ENCODE measurements at places on chromosomes 7 and 10.
A peak's percentile ranks its signal among the peaks of the same experiment; 100 is the strongest.

DNA sequence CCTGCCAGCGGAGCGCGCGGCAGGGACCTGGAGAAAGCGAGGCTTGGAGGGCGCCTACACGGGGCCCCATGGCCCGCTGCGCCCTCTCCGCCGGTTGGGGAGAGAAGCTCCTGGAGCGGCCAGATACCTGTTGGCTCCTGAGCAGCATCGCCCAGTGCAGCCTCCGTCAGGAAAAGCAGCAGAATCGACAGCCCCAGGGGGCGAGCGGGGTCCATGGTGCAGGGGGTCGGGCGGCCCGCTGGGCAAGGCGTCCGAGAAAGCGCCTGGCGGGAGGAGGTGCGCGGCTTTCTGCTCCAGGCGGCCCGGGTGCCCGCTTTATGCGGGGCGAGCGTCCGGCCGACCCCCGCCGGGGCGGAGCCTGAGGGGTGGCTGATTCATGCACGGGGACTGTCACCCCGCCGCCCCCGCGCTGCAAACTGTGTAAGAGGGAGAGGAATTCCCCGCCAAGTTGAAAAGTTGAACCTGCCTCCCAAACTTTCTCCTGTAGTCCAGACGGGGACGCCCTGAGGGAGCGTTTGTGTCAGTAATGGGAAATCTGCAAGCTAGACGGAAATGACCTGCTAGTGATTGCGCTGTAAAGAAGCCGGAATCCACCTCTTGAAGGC is at the start of gene TFPI2:
Gene TFPI2, minus strand, starts transcription at position 290 of the 605 bp plus-strand sequence. Its CDS starts 75 bp downstream, at position 215.
- no peak for DNase-seq

DNA sequence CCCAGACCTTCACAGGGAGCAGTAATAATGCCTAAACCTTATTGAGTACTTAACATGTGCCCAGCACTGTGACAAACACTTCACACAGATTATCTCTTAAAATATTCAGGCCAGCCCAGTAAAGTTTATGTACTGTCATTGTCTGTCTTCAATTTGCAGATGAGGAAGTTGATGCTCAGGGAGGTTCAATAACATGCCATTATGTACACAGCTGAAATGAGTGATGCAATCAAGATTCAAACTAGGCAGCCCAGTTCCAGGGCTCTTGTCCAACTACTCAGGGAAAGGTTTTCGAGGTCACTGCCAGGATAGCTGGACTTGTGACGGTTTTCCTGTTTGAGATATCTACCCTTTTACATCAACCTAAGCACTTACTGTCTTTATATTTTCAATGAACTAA is 56.1 kb downstream of the AUTS2 start:
- no peak for DNase-seq

DNA sequence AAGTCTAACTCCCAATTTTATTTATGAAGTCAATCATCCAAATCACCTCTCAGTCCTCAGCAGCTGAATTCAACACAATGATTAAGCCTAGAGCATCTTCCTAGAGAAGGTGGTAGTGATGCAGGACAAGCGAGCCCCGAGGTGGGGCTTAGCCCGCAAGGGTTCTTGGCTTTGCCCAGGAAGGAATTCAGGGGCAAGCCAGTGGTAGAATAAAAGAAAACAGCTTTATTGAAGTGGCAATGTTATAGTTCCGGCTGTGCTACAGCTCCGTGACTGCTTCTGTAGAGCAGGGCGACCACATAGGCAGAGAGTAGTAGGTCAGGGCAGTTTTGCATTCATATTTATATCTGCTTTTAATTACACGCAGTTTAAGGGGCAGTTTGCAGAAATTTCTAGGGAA is 18.1 kb downstream of the IL2RA start:
- DNase-seq, result no peak

DNA sequence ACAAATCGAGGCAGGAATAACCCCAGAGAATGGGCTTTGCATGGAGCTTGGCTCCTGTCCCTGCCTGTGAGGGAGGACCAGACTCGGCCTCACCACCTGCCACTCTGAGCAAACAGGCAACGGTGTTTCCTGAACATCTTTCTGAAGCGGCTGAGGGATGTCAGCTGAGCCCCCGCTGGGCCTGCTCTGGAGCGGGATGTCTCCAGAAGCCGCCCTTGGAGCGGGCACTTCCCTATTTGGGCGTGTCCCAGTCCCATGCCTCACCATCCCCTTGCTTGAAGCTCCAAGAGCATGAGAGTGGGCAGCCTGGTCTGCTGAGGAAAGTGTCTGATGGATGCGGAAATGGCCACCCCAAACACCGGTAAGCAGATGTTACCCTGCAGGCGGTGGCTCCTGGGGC is 10.2 kb downstream of the ALKBH4 start:
- DNase-seq, result no peak

GRCh38 chr10:68816796-68817412 is 10.4 kb upstream of the STOX1 start:
- no peak for DNase-seq

DNA sequence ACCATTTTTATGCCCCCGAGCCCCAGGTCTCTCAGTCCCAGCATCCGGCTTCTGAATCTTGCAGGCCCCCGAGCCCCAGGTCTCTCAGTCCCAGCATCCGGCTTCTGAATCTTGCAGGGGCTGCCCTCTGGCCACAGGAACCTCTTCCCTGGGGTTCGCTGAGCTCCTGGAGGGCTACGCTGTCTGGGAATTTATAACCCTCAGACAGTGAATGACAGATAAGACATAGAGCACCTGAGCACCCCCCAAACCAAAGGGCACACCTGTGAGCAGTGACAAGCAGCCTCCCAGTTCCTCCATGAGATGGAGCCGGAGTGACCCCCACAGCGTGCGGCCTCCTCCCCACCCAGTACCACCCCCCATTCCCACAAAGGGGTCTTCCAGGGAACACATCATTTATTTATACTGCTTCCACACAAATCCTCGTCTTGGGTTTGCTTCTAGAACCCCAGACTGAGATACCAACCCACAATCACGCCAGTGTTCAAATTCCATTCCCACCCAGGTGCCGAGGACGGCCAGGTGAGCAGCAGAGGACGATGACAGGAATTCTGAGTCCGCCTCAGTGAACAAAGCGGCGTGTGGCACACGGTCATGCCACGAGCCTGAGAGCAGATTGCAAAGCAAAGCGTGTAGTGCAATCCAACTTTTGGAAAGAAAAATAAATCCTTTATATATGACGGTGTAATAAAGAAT is 57.7 kb upstream of the FAM20C start:
- DNase-seq, result no peak

DNA sequence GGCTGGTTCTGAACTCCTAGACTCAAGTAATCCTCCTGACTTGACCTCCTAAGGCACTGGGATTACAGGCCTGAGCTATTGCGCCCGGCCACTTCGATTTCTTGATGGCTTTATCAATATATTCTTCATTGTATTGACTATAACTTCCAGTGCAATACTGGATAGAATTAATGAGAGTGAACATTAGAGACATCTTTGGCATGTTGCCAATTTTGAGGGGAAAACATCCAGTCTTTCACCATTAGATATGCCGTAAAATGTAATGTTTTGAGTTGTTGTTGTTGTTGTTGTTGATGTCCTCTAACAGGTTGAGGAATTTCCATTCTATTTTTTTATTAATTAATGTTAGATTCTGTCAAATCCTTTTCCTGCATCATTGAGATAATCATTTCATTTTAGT is 578.9 kb downstream of the ZWINT start:
- DNase-seq, result no peak

DNA sequence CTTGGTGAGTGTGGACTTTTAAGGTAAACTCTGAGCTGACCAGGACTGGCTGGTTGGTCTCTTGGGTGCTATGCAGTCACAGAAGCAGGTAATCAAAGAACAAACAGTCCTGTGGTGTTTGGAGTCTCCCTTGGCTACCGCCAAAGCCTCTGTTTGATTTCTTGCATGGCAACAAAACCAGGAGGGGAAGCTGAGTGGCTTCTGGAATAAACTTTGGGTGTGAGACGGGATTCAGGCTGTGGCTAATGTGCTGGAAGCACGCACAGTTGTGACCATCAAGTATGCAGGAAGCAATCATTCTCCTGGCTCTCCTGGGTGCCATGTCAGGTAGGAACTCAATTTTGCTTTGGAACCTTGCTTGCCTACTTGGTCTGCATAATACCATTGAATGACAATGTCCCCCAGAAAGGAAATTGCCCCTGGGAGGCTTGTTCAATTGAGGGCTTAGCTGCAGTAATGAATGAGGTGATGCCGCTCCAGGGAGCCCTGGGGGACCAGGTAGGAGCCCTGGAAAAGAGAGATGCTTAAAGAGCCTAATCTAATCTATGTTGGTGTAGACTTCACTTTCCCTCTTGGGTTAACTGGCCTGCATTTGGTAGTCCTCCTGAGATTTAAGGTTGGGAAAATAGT is at the start of gene CDHR3:
Gene CDHR3, plus strand, starts transcription at position 227 of the 630 bp plus-strand sequence. Its CDS starts 55 bp downstream, at position 282.
- no peak for DNase-seq

DNA sequence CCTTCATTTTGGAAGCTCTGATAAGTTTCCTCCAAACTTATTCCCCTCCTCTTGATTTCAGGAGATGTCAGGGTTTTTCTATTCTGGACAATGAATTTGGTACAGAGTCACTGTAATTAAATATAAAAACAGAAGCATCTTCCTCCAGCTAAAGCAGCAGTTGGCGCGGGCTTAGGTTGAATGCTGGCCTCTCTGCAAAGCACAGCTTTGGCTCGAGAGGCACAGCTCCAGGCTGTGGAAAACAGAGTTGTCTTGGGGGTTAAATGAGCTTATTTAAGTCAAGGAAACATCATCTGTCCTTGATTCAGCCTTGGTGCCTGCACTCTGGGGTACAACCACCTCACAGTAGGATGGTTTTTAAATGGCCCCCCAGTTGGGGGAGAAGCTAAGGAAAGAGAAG is 35.0 kb upstream of the PDCD4 start:
- no peak for DNase-seq

DNA sequence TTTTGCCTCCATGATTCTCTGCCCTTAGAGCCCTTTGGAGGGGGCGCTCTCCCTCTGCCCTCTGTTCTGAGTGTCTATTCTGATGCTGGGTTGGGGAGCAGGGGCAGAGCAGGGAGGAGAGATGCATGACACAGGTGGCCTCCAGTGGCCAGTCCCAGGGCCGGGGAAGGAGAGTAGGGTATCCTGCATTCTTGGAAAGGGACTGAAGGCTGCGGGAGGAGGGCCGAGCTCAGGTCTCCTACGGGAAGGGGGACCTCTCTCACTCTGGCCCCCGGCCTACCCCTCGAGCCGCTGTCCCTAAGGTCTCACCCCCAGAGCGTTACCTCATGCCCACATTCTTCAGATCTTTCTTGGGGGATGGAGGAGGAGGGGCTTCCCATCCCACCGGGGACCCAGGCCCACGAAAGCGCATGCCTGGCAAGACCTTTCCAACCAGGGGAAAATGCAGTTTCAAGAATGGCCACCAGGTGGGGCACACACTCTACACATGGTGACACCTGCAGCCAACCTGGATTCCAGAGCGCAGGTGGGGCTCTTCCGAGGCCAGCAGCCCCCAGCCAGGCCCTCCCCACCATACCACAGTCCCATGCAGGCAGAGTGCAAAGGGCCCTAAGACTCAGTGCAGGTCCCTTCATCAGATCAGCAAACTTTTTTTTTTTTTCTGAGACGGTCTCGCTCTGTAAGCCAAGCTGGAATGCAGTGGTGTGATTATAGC is 86.4 kb downstream of the MYL10 start:
- peak; percentile 47 for DNase-seq

- DNase-seq, result no peak
These were observed 20.9 kb upstream of the PPA1 start for GRCh38 chr10:70253878-70254765.

DNA sequence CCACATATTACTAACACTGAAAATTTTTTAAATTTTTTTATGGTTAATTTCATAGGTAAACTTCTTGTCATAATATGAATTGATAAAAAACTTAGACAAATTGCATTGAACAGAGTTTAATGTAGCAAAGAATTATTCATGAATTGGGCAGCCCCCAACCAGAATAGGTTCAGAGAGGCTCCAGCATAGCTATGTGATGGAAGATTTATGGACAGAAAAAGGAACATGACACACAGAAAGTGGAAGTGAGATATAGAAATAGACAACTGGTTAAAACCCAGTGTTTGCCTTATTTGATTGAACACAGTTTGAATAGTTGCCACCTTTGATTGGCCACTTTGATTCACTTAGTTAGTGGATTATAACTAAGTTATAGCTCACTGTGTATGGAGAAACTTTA is 87.2 kb downstream of the AHR start:
- DNase-seq, result no peak

- DNase-seq, result no peak
These were observed 253.5 kb downstream of the ABCA13 start for GRCh38 chr7:48424731-48425130.

Data from CMK (cell line).